Osteoblast (primary cell): ENCODE measurements at places on chromosomes 11 and 22. TPM values are rescaled to one million over a fixed set of nuclear protein-coding genes. Genes with fewer than 3 reads are reported as not detected.

- peak; percentile 90 for DNase-seq
These were observed 2.9 kb downstream of the PANX2 start for GRCh38 chr22:50173311-50173982.

- DNase-seq: peak; percentile 65
These were observed 336.1 kb upstream of the C11orf87 start for GRCh38 chr11:109085708-109086373.

- DNase-seq: peak; percentile 84
These were observed 841 bp upstream of the EIF4G2 start for GRCh38 chr11:10809373-10810160.

DNA sequence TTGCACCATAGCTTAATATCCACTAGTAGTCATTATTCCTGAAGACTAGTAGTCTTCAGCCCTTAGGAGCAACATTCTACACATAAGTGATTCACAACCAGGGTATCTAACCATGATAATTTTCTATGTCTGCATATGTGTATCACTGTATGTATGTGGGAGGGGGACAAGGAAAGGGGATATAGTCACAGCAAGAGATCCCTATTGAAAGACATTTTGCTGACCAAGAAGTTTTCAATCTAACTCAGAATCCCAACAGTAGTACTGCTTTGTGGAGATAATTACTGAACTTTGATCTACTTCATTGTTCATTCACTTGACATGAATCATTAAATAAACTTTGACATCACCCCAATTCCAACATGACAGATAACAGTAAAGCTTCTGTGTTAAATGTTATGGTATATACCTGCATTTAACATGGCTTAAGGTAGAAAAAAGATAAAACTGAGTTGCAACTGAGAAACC, 10.3 kb downstream of the PIK3C2A start:
- peak; percentile 58 for DNase-seq

GRCh38 chr11:36365907-36366306, 69.8 kb downstream of the PRR5L start:
- no peak for DNase-seq

DNA sequence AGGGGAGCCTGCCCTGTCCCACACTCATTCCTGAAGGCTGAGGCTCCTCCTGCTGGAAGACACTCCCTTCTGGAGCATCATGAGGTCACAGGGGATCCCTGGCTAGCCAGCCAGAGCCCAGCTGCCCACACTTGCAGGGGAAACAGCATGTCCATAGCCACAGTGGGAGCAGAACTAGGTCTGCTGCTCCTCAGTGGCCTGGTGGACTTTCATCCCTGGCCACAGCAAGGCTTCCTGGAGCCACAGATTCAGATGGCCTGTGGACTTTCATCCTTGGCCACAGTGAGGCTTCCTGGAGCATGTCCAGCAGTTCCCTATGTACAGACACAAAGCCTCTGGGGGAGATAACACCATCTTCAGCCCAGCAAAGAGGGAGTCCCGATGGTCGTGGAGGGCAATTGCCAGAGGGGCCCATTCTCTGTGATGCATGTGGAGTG, 5.9 kb upstream of the APOL6 start:
- peak; percentile 93 for DNase-seq

- no peak for DNase-seq
These were observed 144.2 kb downstream of the TRIM29 start for GRCh38 chr11:119993722-119994121.

GRCh38 chr22:45948081-45948648, 28.8 kb downstream of the WNT7B start:
- DNase-seq: no peak

DNA sequence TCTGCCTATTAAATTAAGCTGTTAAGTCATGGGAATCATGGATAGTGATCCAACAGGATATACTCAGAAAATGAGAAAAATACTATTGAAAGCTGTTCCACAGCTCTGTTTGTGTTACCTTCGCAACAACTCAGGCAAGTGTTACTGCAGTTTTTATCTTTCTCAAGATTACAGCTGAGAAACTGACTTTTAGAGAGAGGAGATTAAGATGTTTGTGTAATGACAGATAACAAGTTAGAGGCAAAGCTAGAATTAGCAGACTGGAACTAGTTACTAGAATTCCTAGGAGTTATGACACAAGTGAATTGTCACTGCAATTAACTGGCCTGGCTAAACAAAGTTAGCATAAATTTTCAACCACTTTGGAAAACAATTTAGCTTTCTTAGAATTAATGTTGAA, 1.6 kb downstream of the SLN start:
- DNase-seq: no peak

DNA sequence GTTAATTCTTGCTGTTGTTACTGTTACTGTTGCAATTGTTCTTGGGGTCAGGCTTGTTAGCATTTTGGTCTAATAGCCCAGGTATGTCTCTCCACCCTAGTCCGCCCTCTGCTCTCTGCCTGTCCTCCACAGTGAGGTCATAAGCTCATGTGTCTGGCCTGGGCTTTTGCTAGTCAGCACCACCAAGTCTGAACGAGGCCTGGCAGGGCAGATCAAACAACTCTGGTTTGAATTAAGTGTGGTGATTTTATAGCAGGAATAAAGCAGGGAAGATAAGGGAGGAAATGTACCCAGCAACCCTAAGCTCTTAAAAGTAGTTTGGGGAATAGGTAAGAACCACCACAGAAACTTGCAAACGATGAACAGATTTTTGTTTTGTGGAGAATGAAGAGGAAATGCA, 98.7 kb downstream of the ABTB2 start:
- no peak for DNase-seq

GRCh38 chr11:133697603-133698180, 147.6 kb downstream of the SPATA19 start:
- DNase-seq: no peak

- DNase-seq: peak; percentile 1
These were observed 1036.0 kb downstream of the OPCML start for GRCh38 chr11:132496341-132496740.

DNA sequence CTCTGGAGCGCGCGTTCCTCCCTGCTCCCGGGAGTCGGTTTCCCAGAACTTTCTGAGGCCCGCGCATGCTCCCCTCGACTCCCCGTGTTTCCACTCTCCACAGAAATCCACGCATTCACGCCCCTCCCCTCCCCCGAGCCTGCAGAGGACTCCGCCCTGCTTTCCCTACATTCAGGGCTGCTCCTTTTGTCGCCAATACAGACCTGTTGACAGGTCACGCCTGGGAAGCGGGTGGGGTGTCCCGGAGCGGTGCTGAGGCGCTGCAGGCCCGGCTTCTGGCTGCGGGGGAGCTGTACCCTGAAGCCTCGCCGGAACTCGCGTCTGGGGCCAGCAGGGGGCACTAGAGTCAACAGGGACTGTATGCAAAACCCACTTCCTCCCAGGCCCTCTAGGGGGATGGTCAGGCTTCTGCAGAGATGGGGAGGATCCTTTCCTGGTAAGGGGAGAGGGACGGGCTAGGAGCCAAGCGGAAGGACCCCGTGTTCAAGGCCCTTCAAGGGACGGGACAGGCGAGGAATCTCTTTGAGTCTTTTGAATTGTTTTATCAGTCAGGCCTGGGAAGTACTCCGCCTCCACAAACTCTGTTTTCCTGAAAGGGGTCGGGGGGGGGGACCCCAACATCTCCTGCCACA, at the start of gene PRAME:
Gene PRAME (minus strand): TSS at position 294 of the 632 bp plus-strand sequence. CDS start 2,433 bp downstream, outside the sequence.
- peak; percentile 95 for DNase-seq

DNA sequence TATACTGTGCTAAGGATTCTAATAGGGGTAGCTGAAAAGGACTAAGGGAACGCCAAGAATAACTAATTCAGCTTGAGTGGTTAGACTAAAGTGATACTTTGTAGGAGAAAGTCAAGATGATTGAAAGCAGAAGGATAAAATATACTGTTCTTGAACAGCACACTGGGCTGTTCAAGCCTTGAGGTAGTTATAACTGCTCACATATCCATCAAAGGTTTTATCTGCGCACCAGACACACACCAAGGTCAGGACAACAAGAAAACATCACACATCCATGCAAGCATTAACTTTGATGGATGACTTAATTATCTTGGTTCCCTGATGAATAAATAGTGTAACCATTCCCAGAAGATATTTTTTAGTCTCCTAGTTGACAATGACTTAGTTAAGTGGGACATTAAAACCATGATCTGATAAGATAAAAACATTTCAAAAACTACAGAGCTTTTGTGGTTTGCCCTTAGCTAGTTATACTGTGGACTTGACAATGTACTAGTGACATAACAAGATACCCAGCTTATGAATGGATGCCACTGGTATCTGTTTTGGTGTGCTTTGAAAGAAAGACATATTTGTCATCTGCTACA, 728.9 kb downstream of the JRKL start:
- no peak for DNase-seq

DNA sequence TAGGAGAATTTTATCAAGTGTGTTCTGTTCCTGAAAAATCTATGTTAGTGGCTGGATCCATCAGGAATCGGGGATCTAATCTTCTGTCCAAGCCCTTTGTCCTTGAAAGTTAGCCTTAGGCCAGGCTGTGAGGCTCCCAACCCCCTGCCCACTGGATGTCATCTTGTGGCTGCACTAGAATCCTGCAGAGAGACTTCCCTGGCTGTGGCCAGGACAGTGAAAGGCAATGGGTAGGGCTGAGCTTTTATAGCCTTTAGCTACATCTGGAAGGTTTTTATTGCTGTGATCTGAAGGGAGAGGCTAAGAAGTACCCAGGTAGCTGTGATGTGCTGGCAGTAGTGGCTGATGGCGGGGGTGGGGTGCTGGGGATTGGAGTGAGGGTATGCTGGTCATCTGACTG, 2.1 kb downstream of the OAF start:
- DNase-seq: no peak

GRCh38 chr22:40533712-40534378, 102.7 kb downstream of the MRTFA start:
- peak; percentile 85 for DNase-seq

GRCh38 chr11:95138448-95138847, 48.8 kb downstream of the ENDOD1 start:
- no peak for DNase-seq

DNA sequence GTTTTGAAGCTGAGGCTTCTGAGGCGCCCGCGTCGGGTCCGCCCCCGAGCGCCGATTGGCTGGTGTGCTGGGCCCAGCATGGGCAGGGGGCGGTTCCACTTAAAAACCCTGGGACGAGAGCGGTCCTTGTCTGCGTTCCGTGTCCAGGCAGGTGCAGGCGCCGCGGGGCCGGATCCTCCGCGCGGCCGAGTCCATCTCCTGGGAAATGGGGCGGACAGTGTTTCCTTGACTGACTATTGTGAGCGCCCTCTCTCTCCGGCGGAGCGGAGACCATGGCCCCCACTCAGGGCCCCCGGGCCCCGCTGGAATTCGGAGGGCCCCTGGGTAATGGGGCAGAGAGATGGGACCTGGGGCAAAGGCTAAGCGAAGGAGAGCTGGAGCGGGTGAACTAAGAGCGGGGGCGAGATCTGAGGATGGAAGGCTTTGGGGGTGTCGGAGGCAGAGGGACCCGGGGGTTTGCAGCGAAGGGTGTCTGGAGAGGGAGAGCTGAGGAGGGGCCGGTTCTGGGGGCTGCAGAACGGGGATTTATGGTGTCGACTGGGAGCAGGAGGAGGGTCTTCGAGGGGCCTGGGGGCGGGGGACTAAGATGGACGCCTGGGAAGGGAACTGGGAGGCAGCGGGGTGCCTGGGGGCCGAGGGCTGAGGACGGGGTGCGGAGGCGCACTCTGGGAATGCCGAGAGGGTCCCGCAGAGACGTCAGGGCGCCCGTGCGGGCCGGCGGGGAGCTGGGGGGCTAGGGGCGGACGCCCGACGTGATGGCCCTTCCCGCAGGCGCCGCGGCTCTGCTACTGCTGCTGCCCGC, at the start of gene TM7SF2:
Gene TM7SF2 (plus strand): TSS at position 129 of the 802 bp plus-strand sequence. CDS start 144 bp downstream, at position 273.
- peak; percentile 100 for DNase-seq

Gene CD6
- not detected in 2 replicates for total RNA-seq

Gene BAIAP2L2
- 0.88 and 1.1 TPM in 2 replicates for total RNA-seq

Gene ZP1
- under 0.01 and 0.36 TPM in 2 replicates for total RNA-seq

Gene SMIM38
- total RNA-seq: under 0.01 and 0.29 TPM in 2 replicates

Gene RTCB
- total RNA-seq: 95.8 and 107 TPM in 2 replicates

Gene CALCA
- not detected in 2 replicates for total RNA-seq

Gene TMEM191B
- 1.2 TPM in 1 of 2 replicates, not detected in the other for total RNA-seq

Gene PI4KA
- 61.9 and 63.4 TPM in 2 replicates for total RNA-seq

Gene HBG2
- not detected in 2 replicates for total RNA-seq

Gene LGALS1
- 3,004 and 3,217 TPM in 2 replicates for total RNA-seq

Gene MS4A12
- total RNA-seq: not detected in 2 replicates

Gene CTSF
- total RNA-seq: 41.3 and 45.6 TPM in 2 replicates

Gene OR52N2
- total RNA-seq: not detected in 2 replicates
